Naive thymus-derived CD8-positive, alpha-beta T cell (primary cell): ENCODE measurements at places on chromosomes 3 and 15.

DNA sequence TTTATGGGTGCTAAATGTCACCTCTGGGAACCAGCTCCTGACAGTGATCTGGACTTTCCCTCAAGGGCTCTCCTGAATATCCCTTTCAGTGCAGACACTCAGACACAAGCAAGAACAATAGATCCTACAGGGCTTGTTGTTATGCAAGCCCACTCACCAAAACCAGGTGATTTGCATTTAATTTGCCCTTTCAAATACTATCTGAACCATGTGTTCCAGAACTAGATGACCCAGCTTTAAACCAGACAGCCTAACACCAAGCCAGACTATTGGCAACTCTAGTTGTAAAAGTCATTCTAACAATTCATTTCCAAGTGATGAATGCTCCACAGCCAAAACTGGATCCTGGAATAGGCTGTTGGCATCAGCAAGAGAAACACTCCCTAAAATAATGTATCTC lies 5.6 kb upstream of the ATP8B4 start:
- H3K36me3 ChIP-seq, result no peaks in the 10 kb centered on the region
- H3K4me1 ChIP-seq, result no peaks in the 10 kb centered on the region
- no peak for DNase-seq
- no peak overlapping the region for H3K4me3 ChIP-seq
- no peak overlapping the region for H3K27ac ChIP-seq
- H3K27me3 ChIP-seq, result peaks cover 1% of the 10 kb centered on the region

GRCh38 chr3:125591116-125591760 lies 4.1 kb downstream of the OSBPL11 start:
- no peaks in the 10 kb centered on the region for H3K27me3 ChIP-seq
- peaks cover 66% of the 10 kb centered on the region for H3K4me1 ChIP-seq
- H3K27ac ChIP-seq, result no peak overlapping the region
- DNase-seq, result no peak
- H3K36me3 ChIP-seq, result no peaks in the 10 kb centered on the region

GRCh38 chr15:93307513-93307912 lies 218.5 kb upstream of the RGMA start:
- H3K36me3 ChIP-seq, result no peaks in the 10 kb centered on the region
- H3K4me3 ChIP-seq, result no peak overlapping the region
- H3K27me3 ChIP-seq, result peaks cover 3% of the 10 kb centered on the region

DNA sequence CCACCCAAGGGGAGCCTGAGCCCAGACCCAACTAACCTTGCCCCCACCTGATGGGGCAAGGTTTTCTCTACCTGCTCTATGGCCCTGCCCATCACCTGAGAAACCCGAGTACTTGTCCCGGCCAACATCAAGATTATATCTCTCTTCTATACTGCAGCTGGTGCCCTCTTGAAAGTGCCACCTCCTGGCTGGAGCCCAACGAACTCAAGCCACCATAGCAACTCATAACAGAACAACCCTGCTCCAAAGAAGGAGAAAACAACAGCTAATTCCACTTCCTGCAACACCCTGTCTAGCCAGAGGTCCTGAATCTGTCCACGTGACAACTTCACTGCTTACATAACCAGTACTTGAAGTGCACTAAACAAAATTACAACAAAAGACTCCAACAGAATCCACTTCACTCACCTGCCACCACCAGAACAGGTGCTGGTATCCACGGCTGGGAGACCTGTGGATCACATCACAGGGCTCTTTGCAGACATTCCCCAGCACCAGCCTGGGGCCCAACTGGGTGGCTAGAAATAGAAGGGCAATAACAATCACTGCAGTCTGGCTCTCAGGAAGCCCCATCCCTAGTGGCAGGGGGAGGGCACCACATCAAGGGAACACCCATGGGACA lies 49.2 kb downstream of the PIERCE2 start:
- H3K4me3 ChIP-seq, result no peak overlapping the region
- H3K27me3 ChIP-seq, result no peaks in the 10 kb centered on the region
- H3K4me1 ChIP-seq, result no peaks in the 10 kb centered on the region
- H3K27ac ChIP-seq, result no peak overlapping the region
- DNase-seq, result no peak
- H3K36me3 ChIP-seq, result peaks cover 25% of the 10 kb centered on the region

DNA sequence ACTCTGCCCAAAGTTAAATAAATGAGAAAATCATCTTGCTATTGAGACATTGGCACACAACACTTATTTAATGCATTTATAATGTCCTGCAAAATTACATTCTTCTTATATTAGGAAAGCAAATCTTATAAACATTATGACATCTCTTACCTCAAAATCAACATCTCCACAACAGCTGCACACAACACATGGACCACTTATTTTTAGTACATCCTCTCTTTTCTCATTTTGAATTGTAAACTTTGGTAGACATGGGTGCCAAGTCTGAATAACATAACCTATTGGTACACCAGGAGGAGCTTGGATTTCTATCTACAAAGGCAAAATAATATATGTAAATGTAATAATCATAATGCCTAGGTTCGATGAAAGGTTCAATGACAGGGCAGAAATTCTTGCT lies 23.0 kb downstream of the PLSCR1 start:
- H3K27me3 ChIP-seq, result no peaks in the 10 kb centered on the region
- H3K36me3 ChIP-seq, result peaks cover 30% of the 10 kb centered on the region
- H3K4me1 ChIP-seq, result no peaks in the 10 kb centered on the region
- H3K4me3 ChIP-seq, result no peak overlapping the region
- no peak overlapping the region for H3K27ac ChIP-seq
